DMS153 (cell line): ENCODE measurements at places on chromosomes 3 and 15.

DNA sequence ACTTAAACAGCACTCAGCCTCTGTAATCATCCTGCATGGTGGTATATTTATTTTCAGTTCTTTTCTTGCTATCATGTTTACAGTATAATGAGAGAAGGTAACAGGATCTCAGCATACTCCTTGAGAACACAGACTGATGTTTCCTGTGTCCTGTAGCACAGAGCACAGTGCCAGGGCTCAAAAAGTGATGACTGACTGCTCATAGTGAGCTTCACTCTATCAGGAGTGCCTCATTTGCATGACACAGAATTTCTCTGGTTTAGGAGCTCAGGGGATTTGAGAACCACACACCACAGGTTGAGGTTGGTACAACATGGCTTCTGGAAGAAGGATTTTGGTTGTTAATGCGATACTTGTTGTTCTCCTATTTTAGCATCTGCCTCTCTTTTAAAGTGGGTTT, 68.5 kb upstream of the SLC2A2 start:
- DNase-seq = no peak

DNA sequence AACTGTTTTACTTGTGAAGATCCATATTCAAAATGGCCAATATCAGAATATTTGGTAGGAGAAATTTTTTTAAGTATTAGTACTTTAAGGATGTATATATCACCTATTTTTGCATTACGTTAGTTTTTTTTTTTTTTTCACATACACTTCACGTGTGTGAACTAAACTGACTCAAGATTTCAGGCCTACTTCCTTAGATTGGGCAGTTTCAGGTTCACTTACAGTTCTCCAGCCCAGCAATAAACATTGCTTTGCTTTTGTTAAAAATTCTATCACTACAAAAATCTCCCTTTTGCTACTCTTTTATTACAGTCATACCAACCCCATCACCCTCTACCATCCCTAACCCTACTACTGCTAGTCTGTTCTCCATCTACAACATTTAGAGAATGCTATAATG, 183.6 kb downstream of the KCNH8 start:
- no peak for DNase-seq

GRCh38 chr3:118890206-118890605, 144.4 kb downstream of the IGSF11 start:
- DNase-seq = no peak

DNA sequence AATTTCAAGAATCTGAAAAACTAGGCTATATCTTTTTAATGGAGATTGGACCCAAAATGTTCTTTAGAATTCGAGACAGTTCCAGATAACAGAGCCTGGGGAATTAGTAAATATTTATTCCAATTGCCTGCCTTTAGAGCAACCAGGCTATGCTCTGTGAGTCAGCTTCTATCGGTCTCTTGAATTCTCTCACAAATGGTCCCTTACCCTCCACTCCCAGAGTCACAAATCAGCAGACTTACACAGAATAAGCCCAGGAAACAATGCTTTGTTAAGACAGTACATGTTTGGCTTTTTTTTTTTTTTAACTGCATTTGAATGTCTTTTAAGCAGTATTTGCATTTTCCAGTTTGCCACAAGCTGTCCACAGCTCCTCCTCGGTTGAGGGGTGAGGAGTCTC, 460.7 kb upstream of the CBLB start:
- DNase-seq = no peak

DNA sequence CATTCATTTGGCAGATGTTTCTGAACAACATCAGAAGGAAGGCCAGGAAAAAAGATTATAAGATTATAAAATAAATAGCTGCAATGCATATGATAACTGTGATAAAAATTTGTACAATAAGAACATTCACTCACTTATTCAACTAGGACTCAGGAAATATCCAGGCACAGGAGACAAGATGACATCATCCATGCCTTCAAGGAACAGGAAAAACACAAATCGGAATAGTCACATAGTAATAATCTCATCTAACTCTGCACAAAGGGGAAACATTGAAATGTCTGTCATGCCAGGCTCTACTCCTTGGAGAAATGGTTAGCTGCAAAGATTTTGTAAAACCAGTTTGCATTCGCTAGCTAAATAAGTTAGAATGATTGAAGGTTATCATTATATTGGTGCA, 233.5 kb upstream of the AGTR1 start:
- DNase-seq = no peak

DNA sequence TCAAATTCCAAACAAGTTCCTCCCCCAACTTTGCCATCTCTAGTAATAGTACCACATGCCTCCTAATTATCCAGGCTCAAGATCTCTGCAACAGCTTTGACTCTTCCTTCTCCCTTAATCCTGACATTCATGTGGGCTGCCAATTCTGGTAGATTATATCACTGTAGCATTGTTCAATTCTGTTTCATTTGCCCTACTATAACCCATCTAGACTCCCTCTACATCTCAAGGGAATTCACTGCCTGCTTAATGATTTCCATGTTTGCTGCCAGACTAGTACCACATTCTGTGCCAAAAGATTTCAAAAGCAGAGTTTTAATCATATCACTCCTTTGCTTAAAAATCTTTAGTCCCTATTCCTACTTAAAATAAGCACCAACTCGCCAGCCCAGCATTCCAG, 34.6 kb upstream of the PPIB start:
- no peak for DNase-seq

GRCh38 chr3:128014548-128014947, 37.7 kb upstream of the SEC61A1 start:
- DNase-seq = no peak

DNA sequence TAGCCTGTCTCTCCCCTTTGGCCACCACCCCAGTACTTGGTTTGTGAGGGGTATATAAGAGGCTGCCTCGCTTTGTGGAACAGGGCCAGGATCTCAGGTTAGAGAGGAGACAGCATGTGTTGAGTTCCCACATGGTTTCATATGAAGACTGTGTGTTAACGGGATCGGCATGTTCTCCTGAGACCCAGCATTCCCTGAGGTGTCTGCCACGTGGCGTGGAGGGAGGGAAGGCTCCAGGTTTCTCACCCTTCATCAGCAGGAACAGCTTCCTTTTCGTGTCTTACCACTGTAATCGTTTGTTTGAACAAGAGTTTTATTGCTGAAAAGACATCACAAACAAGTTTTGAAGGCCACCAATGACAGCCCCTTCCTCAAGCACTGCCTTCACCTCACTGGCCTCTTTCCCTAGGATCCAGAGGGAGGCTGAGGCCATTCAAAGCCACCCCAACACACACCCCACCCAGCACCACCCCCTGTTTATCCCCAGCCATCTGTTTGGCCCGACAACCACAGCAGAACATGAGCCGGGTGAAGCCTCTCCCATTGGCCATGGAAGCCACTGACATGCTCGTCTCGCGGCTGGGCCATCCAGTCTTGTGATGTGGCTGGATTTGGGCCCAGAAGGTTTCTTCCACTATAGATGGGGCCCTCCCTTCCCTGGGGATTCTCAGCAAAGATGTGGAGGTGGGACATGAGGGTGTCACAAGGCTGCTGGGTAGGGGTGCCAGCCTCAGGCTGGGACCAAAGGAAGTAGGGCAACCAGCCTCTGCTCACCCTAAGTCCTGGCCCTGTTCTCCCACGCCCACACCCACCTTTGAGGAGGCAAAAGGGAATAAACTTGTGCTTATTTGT, 10.0 kb downstream of the BHLHE40 start:
- DNase-seq = no peak

DNA sequence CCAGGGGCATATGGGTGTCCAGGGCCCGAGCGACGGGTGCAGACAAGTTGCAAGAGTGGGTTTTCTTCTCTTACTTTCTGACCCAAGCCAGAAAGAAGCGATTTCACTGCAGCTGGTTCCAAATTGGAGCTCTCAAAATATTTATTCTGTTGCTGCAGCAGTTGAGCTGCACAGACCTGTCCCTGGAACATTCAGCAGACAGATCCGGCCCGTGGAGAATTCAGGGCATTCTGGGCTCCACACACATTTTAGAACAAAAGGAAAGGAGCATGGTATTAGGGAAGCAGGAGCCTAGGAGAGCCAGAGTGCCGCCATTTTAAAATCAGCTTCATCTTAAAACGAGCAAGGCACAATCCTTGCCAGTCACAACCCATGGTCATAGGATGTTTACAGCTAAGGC, 135.3 kb upstream of the TPM1 start:
- no peak for DNase-seq

- no peak for DNase-seq
Observed at GRCh38 chr3:150174179-150174578, 203.5 kb upstream of the PFN2 start.

GRCh38 chr3:161796780-161797179, 300.2 kb downstream of the OTOL1 start:
- DNase-seq = no peak

GRCh38 chr3:162165346-162165745, 668.7 kb downstream of the OTOL1 start:
- no peak for DNase-seq

DNA sequence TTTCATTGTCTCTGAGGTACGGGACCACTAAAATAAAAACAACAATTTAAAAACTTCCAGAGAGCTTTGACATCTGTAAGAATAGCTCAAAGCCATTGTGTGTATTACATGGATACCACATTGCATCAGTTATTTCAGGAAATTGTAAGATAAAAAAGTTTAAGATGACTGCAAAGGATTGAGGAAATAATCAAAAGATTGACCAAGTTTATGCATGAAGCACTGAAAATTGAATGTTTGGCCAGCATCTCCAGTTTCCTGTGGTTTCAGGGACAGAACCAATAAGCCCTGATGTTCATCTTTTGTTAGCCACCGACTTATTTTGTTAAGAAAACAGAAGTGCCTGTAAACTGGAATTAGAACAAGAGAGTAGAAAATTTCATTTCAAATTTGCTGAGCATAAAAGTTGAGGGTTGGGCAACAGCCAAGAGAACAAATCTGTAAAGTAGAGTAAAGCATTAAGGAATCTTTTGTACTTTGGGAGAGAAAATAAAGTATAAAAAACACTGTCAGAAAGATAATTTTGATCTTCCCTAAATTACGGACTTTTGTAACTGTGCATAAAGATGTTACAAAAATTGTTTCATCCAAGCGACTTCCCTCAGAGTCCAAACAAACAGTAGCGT, 211.5 kb upstream of the P2RY1 start:
- DNase-seq = no peak

DNA sequence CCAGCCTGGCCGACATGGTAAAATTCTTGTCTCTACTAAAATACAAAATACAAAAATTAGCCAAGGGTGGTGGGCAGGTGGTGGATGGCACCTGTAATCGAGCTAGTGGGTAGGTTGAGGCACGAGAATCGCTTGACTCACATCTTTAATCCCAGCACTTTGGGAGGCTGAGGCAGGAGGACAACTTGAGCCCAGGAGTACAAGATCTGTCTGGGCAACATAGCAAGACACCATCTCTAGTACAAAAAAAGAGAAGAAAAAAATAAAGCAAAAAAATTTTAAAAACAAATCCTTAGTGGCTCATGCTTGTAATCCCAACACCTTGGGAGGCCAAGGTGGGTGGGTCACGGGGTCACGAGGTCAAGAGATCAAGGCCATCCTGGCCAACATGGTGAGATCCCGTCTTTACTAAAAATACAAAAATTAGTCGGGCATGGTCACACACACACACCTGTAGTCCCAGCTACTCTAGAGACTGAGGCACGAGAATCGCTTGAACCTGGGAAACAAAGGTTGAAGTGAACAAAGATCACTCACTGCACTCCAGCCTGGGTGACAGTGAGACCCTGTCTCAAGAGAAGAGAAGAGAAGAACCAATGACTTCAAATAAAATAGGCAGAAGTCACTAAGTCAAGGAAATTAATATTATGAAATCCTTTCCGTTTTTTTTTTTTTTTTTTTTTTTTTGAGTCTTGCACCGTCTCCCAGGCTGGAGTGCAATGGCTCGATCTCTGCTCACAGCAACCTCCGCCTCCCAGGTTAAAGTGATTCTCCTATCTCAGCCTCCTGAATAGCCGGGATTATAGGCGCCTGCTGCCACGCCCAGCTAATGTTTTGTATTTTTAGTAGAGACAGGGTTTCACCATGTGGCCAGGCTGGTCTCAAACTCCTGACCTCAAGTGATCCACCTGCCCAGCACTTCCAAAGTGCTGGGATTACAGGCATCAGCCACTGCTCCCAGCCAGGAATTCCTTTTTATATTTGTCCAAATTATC, 4.9 kb downstream of the RHOA start:
- no peak for DNase-seq

DNA sequence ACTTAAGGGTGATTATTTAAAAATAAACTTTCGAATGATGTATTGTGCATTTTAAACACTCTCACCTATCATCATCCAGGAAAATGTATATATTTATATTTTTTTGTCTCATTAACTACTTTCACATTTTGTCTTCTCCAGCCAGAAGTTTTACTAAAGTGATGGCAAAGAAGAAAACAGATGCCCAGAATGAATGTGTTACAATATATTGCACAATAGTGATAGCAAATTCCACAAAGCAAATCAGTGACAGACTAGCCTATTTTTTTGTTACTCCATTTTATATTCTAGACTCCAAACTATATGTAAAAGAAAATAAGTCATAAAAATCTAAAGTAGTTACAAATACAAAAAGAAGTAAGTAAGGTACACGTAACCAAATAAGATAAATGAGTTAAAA, 414.7 kb downstream of the EPHA3 start:
- no peak for DNase-seq

DNA sequence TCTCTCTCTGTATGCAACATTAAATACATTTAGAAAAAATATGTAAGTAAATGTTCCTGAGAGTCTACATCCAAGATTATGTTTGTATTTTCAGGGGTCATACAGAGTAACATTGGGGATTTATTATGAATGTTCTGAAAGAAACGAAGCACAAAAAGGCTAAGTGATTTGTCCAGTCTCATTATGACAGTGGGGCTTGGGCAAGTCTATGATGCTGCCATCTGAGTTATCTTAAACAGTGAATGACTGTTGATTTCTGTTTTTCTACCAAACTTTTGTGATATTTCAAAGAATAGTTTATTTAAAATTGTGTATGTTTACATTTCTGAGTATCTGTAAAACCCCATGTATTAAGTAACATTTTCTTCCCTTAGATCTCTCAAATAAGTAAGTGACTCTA, 481.2 kb upstream of the ZNF717 start:
- no peak for DNase-seq

- no peak for DNase-seq
Observed at GRCh38 chr15:32818758-32819447, 101.1 kb downstream of the GREM1 start.

DNA sequence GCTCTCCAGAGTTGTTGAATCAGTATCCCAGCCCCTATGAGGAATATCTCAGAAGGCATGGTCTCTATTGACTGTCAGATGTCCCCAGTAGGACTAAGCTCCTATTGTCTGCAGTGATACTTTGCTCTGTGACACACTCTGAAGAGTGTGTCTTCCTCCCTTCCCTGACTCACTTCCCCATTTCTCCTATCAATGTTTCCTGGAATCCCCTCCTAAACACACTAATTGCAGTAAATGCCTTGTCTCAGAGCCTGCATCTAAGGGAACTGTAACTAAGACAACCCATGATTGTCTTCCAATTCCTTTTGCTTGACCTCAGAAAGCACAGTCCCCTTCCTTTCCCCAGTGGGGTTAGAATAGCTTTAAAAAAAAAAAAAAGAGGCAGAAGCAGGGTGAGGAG, 397.3 kb upstream of the PROK2 start:
- no peak for DNase-seq

- no peak for DNase-seq
Observed at GRCh38 chr15:51046799-51047449, 47.8 kb downstream of the TNFAIP8L3 start.
